ENCODE measurements at places on chromosomes 6 and 20.

GRCh38 chr20:63861365-63861934 is at the start of gene ABHD16B:
TSS of gene ABHD16B (plus strand) at chr20:63861498. CDS start at chr20:63861541, 43 bp downstream.
- DNase-seq, result no peak

DNA sequence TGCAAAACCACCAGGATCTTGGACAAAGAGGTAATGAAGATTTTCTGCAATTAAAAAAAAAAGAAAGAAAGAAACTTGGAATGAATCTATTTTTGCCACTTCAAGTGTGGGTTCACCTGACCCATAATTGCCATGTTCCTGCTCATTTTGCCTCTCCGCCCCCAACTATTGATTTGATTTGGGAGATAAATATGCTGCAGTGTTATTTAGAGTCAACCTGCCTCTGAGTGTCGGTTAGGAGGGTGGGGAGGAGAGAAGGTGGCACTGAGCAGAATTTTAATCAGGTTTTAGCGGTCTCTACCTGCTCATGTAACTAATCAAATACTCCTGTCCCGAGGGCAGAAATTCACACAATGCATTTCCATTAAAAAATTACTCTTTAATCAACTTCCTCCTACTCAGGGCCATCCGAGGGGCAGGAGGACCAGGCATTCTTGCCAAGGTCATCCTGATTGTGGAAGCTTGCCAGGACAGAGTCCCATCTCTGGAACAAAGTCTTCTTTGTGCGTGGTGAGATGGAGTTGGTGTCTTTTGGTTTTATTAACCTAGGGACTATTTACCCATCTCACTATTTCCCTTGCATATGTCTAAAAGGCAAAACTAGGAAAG is 300.1 kb downstream of the CDH26 start:
- no peak for DNase-seq

DNA sequence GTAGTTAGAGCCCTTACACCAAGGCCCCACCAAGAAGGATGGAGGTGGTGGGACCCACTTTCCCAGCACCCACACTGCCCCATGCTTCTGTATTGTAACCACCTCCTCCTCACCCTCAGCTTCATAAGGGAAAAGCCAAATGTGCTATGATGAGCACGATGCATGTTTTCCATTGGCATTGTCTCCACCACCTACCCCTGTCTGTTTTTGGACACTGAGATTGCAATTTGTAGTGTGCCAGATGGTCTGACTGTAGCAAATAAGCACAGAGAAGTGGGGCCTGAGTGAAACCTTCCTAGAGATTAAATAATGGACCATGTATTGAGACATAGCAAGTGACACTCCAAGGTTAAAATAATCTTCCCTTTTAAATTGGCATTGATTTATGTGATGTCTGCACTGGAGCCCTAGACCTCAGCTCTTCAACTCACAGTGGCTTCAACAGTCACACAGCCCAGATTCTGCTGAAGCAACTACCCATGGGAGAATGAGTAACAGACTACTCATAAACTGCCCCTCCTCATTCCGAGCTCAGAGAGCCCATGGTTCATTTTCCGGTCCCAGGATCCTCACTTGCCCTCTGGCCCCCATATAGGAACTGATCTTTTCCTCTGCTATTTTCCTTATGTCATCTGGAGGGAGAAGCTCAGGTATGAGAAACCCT is 177.9 kb downstream of the COL9A1 start:
- DNase-seq, result peak; percentile 93

GRCh38 chr6:118882314-118882905 is 11.5 kb upstream of the ASF1A start:
- DNase-seq, result no peak

DNA sequence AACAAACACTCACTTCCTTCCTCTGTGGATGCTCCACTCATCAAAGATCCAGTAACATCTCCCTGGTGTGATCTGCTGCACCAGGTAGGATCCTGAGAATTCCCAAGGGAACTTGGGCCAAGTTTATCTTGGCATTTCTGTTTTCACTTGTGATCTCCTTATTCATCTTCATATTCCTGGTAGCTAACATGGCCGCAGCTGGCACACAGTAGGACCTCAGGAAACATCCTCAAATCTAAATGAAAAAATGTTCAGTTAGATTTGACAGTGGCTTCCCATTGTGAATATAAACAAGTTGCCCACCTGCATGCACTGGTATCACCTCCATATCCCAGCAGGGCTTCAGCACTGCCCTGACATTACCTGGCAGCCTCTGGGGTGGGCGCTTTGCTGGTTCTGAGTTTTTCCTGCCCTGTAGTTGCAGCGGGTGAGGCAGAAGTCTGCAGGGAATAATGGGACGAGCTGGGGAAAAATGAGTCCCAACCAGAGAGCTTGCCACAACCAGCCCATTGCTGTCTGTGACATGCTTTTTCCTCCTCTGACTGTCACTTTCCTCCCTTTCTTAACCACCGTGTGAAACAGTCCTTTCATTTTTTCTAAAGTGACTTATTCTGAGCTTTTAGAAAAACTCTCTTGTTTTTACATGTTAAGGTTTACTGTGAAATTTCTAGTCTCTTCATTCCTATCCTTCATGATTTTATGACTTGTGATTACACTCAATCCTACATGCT is 9.4 kb upstream of the DSTN start:
- DNase-seq, result no peak

DNA sequence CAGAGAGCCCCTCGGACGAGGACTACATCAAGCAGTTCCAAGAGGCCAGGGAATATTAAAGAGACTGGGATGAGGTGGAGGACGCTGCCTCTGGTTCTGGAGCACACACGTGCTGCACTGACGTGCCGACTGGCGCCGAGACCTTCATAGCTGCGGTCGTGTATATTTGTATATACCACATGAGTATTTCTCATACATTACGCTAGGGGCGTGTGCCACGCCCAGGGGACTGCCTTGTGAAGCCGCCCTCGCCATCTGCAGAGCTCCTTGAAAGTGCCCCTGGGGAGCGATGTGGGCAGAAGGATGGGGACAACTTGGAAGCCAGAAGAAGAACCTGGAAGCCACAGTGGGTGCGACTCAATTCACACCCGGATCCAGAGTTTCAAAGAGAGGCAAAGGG is 78.3 kb downstream of the ISM1 start:
- no peak for DNase-seq

GRCh38 chr6:132812756-132813172 is 1.6 kb upstream of the RPS12 start:
- no peak for DNase-seq

GRCh38 chr6:145749632-145750031 is 14.3 kb upstream of the EPM2A start:
- peak; percentile 61 for DNase-seq

All from stromal cell of bone marrow (primary cell).